ENCODE measurements at places on chromosomes 6 and 20.
A peak's percentile ranks its signal among the peaks of the same experiment; 100 is the strongest.

- no peak for DNase-seq
These were observed 369.7 kb upstream of the FLRT3 start for GRCh38 chr20:14707026-14707680.

- DNase-seq, result no peak
These were observed 4.3 kb downstream of the HMGN3 start for GRCh38 chr6:79230149-79230548.

DNA sequence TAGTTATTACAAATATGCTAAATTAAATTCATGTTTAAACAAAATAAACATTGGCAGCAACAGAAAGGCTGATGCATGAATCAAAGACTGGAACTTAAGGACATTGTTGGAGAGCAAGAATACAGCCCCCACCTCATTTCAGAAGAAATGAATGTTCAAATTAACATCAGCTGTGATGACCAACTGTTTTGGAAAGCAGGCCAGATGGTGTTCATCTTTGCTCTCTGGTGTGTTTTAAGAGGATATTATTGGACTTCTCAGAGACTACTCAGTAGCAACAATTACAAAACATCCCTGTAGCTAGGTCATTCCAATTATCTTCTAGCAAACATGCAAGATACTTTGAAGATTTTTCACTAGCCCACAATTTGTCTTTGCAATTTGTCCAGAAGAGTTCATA is 118.6 kb upstream of the DOK5 start:
- DNase-seq, result no peak

DNA sequence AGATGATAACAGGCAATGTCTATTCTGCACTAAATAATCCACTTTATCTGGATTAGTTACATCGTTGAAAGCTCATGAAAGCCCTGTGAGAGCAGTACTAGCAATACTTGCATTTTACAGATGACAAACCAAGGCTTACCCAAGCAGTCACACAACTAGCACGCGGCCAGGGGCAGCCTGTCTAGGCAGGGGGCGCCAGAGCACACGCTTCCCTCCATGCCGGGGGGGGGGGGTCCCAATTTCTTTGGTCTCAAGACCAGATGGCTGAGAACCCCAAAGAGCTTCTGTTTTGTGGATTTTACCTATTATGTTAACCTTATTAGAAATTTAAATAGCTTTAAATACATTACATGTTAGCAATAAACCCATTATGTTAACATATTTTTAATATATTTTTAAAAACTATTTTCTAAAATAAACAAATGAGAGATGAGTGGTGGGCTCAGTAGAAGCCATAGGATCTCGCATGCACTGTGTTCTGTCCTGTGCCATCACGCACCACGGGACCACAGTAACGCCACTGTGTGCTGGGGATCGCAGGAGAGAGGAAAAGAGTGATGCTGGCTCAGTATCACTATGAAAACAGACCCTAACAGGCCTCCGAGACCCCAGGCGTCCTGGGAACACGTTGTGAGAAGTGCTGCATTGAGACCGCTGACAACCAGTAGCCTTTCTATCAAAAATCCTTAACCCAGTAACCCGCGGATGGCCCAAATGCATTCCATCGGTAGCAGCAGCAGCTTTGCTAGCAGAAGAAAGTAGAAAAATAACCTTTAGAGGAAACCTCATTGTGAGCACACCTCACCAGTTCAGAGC is 5.3 kb upstream of the PRR18 start:
- DNase-seq, result peak; percentile 19

DNA sequence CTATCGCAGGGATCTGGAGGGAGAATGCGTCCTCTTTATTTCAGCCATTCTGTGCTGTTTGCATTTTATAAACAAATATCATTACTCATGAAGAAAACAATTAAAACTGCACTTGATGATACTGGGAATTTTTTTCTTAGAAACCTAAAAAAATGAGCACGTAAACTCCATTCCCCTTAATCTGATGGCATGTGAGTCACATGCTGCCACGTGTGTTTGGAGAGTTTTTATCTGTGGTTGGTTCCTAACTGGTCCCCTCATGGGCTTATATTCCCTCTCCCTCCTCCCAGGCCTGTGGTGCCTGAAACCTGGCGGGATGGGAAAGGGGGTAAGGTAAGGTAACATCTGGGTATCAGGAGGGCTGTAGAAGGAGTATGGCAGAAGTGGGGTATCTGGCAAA is 6.5 kb downstream of the PACSIN1 start:
- DNase-seq, result no peak

- peak; percentile 47 for DNase-seq
These were observed 162.7 kb downstream of the RALGAPA2 start for GRCh38 chr20:20549704-20550103.

DNA sequence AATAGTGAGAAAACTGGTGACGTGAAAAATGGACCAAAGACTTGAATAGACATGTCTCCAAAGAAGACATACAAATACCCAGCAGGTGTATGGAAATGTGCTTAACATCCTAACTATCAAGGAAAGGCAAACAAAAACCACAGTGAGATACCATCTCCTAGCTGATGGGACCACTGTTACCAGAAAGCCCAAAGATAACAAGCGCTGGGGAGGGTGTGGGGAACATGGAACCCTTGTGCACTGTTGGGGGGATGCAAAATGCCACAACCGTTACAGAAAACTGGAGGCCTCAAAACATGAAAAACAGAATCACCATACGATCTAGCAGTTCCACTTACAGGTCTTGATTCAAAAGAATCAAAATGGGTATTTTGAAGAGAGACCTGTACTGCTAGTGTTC is 19.8 kb upstream of the RBM38 start:
- no peak for DNase-seq

GRCh38 chr6:27468334-27468733 is 4.6 kb downstream of the ZNF184 start:
- no peak for DNase-seq

- no peak for DNase-seq
These were observed 45.5 kb upstream of the SNAP25 start for GRCh38 chr20:10172998-10173655.

GRCh38 chr20:64240243-64241015 is 15.1 kb upstream of the PCMTD2 start:
- no peak for DNase-seq

GRCh38 chr6:149425754-149426153 is 25.7 kb downstream of the SUMO4 start:
- DNase-seq, result no peak

GRCh38 chr6:113591896-113592827 is 265.0 kb upstream of the MARCKS start:
- DNase-seq, result no peak

- DNase-seq, result no peak
These were observed 85.2 kb downstream of the MDGA1 start for GRCh38 chr6:37612475-37612874.

DNA sequence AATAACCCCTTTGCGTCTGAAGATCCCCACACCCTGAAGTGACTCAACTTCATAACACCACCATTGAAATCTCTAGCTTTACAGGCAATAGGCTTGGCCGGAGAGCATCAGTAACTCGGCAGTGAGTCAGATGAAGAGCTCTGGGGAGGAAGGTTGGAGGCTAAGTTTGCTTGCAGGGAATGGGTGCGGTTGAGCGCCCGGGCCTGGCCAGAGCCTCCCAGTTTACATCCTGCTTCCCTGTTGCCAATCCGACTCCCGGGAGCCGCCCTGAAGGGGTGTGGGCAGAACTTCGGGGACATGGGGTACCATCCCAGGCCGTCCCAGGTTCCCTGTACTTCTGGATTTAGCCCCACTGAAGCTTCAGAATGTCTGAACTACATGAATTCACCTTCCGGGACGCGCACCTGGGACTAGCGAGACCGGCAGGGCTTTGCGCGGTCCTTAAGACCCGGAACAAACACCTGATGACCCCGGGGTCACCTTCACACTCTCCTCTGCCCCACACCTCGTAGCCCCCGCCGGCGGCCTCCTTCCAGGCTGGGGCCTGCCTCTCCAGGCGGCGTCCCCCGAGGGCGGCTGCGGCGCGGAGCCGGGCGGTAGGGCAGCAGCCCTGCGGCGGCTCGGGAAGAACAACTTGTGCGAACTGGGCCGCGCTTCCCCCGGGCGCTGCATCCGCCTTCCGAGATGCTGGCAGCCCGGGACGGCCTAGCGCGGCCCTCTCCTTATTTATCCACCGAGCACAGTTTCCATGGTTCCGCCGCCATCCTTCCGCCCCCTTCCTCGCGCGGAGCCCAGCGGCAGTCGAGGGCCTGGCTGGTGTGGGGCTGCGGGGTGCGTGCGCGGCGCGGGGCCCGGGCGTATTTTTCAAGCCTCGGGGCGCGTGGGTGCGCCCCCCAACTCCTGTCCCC is 56.6 kb upstream of the RREB1 start:
- DNase-seq, result peak; percentile 77

DNA sequence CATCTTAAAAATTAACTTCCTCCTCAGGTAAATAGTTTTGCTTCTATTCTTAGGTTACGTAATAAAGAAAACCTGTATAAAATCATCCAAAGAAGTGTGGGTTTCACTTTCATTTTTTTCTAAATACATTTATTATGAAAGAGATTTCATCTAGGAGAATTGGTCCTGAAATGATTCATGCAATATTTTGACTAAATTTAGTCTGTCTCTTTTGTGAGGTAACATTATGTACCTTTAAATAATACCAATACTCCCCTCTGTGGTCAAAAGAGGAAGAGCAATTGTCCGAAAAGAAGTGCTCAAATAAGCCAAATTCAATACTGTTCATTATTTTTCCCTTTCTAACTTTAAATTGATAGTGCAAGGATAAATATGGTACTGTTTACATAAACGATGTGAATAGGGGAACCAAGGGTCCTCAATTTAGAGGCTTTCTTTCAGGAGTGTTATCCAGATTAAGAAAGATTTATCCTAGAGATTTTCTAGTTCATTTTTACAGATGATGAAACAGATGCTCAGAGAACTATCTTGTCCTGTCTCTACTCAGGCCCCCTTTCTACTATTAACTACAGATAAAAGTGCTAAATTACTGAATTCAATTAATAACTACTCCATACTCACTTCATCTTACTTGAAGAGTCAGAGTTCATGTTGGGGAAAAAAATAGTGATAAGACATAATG is 26.2 kb downstream of the CYP39A1 start:
- peak; percentile 41 for DNase-seq

DNA sequence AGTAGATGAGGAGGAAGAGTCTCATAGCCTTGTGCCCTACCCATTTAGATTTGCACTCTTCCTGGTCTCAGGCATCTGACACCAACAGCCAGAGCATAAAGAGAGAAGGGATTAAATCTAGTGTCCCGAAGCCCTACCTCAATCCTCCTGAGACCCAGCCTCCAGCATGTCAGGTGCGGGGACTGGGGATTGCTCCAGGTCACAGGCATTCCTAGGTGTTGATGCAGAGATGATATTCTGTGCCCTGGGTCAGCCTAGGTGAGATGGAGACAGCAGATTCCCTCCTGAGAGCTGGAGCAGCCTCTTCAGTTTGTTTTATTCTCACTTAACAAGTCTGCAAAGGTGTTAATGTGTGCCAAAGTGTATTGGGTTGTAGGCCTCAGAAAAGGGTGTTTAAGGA is 89.8 kb downstream of the ANKRD6 start:
- DNase-seq, result no peak

DNA sequence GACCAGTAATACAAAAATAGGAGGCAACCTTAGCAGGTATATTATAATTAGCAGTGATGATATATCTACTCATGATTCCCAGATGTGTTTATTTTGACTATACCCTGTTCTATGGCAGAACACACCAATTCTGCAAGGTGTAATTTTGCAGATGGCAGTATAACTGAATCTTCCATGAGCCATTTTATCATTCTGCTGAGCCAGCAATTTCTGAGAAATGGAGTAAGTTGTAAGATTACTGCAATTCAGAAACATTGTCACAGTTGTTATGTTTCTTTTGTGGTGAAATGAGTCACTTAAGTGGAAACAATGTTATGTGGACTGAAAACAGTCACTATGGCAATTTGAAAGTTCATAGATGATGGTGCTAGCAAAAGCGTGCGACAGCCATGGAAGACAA is 63.7 kb upstream of the RIMS1 start:
- peak; percentile 26 for DNase-seq

- peak; percentile 62 for DNase-seq
These were observed 3.6 kb downstream of the BEND6 start for GRCh38 chr6:56958481-56958880.

- DNase-seq, result no peak
These were observed 46.8 kb downstream of the FARS2 start for GRCh38 chr6:5308066-5308465.

DNA sequence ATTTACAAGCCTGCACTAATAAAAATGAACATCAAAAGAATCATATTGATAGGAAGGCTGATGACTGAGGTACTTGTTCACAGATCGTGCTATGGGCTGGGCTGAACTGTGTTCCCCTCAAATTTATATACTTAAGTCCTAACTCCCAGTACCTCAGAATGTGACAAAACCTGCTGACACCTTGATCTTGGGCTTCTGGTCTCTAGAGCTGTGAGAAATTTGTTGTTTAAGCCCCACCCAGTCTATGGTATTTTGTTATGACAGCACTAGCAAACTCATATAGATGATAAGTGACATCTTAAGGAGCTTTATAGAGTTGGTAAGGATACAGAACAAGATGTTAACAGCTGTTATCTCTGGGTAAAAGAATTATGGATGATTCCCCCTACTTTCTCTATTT is 13.8 kb downstream of the UBE2V1 start:
- no peak for DNase-seq

- DNase-seq, result no peak
These were observed 6.2 kb downstream of the PTPN1 start for GRCh38 chr20:50516180-50516934.

- DNase-seq, result no peak
These were observed 44.2 kb upstream of the MAP3K7 start for GRCh38 chr6:90631046-90631445.

DNA sequence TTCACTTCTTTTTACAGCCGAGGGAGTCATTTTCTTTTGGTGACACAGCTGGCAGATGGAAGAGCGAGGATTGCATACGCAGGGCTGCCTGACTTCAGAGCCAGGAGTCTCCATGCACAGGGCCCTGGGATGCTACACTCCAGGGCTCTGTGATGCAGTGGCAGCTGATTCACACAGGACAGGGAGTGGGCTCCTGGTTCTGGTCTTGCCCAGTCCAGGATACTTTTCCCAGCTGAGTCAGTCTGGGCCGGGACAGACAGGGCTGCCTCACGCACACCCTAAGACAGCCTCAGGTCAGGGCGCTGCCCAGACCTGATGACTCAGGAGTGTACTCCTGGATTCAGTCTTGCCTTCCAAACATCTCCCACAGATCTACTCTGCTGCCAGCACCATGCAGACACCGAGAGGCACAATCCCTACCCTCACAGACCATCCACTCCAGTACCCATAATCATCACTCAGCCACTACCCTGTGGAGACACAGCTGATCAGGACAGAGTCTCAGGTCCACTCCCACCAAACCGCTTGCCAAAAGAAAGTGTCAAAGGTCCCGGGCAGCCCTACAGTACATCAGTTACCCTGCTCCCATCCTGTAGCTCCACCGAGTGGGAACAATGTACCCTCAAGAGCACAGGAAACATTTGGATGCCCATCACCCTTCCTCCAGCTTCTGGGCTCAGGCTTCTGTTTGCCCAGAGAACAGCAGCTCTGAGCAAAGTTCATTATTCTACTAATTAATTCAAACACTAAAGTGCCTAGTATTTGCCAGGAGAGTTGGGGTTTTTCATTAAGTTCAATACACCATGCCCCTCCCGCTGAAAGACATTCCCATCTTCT is 11.5 kb downstream of the SDC4 start:
- DNase-seq, result peak; percentile 85

GRCh38 chr20:36950414-36951197 is 902 bp downstream of the SAMHD1 start:
- DNase-seq, result no peak

GRCh38 chr20:41336711-41337492 is 3.7 kb upstream of the LPIN3 start:
- DNase-seq, result no peak

- no peak for DNase-seq
These were observed 87.3 kb upstream of the SLC22A16 start for GRCh38 chr6:110563711-110564110.

GRCh38 chr6:42545226-42545773 is 18.5 kb upstream of the UBR2 start:
- DNase-seq, result no peak
